ENCODE measurements at places on chromosomes 4 and X. TPM values are rescaled to one million over a fixed set of nuclear protein-coding genes. Genes with fewer than 3 reads are reported as not detected.

GRCh38 chr4:73964862-73965611 is 16.8 kb downstream of the PF4 start:
- no peaks in the 10 kb centered on the region for H3K36me3 ChIP-seq
- no peak overlapping the region for H3K27ac ChIP-seq
- DNase-seq: peak; percentile 17
- H3K4me3 ChIP-seq: no peak overlapping the region
- no peaks in the 10 kb centered on the region for H3K4me1 ChIP-seq
- H3K27me3 ChIP-seq: peaks cover 3% of the 10 kb centered on the region

- no peaks in the 10 kb centered on the region for H3K36me3 ChIP-seq
- no peak overlapping the region for H3K4me3 ChIP-seq
- no peaks in the 10 kb centered on the region for H3K4me1 ChIP-seq
- DNase-seq: no peak
- no peaks in the 10 kb centered on the region for H3K27me3 ChIP-seq
- H3K27ac ChIP-seq: no peak overlapping the region
Measured at GRCh38 chr4:5940470-5941203, 47.8 kb upstream of the CRMP1 start.

DNA sequence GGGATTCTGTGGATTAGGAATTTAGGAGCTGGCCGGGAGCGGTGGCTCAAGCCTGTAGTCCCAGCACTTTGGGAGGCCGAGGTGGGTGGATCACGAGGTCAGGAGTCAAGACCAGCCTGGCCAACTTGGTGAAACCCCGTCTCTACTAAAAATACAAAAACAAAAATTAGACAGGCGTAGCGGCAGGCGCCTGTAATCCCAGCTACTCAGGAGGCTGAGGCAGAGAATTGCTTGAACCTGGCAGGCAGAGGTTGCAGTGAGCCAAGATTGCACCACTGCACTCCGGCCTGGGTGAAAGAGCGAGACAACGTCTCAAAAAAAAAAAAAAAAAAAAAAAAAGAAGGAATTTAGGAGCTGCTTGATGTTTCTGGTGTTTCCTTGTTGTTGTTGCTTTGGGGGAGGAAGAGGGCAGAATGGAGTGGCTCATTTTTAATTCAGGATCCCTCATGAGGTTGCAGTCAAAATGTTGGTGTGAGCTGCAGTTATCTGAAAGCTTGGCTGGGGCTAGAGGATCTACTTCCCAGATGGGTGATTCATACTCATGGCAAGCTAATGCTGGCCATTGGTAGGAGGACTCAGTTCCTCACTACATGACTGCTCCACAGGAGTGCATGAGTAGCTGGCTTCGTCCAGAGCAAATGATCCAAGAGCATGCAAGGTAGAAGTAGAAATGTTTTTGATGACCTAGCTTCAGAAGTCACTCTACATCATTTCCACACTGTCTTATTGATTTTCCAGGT is 26.5 kb upstream of the JADE1 start:
- H3K27ac ChIP-seq: no peak overlapping the region
- H3K4me1 ChIP-seq: no peaks in the 10 kb centered on the region
- no peak overlapping the region for H3K4me3 ChIP-seq
- H3K27me3 ChIP-seq: no peaks in the 10 kb centered on the region
- H3K36me3 ChIP-seq: no peaks in the 10 kb centered on the region
- no peak for DNase-seq

DNA sequence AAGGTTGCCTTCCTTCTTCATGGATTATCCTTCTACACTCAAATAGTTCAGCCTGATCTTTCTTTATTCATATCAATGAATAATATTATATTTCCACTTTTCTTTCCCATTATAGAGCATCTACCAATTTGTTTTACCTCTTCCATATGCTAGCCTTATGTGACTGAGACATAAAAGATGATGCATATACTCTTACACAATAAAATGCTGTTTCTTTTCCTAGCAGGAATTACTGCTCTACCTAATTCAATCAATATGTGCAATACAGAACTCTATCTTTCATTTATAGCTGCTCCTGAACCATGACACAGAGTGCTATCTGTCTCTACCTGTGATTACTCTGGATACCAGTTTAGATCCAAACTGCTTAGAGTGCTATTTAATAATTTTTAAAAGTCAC is 2334.0 kb downstream of the PCDH7 start:
- no peaks in the 10 kb centered on the region for H3K36me3 ChIP-seq
- H3K4me3 ChIP-seq: no peak overlapping the region
- no peaks in the 10 kb centered on the region for H3K27me3 ChIP-seq
- H3K27ac ChIP-seq: no peak overlapping the region
- DNase-seq: no peak

DNA sequence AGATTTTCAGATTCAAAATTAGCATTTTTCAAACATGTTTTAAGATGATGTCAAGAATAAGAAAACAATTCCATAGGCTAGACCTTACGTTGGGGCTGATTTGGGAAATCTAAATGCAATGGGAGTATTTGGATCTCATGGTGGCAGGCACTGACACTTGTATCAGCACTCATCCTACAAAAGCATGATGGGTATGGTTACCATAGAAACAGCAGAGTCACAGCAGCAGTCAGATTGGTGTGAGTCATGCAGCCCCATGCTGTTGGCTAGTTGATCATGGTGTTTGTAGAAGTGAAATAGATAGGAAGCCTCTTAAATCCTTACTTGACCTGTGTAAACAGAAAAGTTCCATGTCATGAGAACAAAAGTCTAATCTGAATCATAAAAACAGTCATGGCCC is 1637.3 kb upstream of the PABPC4L start:
- H3K4me3 ChIP-seq: no peak overlapping the region
- no peak overlapping the region for H3K27ac ChIP-seq
- no peaks in the 10 kb centered on the region for H3K27me3 ChIP-seq
- H3K4me1 ChIP-seq: no peaks in the 10 kb centered on the region
- no peak for DNase-seq
- no peaks in the 10 kb centered on the region for H3K36me3 ChIP-seq

The ARL9 gene
- total RNA-seq: 0.18 TPM

The GPR143 gene
- 2.4 TPM for total RNA-seq

DNA sequence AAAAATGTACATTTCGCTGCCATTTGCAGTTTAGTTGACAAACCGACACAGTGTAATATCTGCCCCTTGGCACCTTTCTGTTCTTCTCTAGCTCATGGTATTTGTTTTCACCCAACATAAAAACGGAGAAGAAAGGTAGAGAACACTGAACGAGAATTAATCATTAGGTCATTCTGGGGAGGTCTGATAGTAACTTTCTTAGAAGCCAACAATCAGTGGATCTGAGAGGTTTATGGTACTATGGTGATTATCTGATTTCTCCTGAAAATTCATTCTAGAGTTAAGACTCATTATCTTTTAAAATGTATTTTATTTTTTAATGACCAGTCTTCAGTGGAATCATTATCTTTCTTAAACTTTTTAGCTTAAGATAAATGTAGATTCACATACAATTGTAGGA is 8.5 kb downstream of the RAPGEF2 start:
- H3K4me3 ChIP-seq: no peak overlapping the region
- no peaks in the 10 kb centered on the region for H3K36me3 ChIP-seq

DNA sequence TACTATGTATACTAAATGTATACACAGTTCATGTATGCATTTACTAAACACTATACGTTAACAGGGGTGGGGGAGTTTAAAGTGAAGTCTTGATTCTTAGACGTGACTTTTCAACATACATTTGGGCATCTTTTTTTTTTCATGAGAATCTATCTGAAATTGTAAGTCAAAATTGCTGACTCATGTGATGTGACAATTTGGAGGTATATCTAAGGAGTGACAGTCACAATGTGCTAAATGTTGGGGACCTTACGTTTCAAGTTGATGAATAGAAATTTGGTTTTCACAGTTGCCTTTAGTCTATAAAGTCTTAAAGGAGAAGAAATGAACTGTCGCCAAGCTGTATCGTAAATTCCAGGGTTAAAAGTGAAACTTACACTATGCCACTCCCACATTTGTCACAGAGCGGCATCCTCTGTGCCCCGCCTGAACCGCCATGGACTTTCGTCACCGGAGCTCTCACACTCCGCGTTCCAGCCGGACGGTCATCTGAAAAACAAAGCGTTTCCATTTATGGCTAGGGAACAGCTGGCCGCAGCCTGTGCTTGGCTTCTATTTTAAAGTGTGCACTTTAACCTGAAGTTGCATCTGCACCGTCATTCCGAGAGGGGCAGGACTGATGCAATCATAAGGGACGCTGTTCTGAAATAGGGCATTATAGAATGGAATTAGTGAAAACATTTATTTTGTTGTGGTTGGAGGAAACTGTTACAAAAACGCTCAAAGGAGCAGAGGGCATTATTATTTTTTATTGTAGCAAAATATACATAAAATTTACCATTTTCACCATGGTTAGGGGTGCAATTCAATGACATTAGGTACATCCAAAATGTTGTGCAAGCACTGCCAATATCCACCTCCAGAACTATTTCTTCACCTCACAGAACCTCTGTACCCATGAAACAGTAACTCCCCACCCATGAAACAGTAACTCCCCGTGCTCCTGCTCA is 30.9 kb downstream of the PDLIM3 start:
- no peak overlapping the region for H3K4me3 ChIP-seq
- H3K27ac ChIP-seq: peak overlapping the region; percentile 49
- H3K4me1 ChIP-seq: no peaks in the 10 kb centered on the region
- H3K27me3 ChIP-seq: no peaks in the 10 kb centered on the region
